ENCODE measurements at places on chromosomes 2 and 18.

- no peak for DNase-seq
These were observed 295.8 kb downstream of the SP3 start for GRCh38 chr2:173669271-173669853.

GRCh38 chr2:10494351-10495066, 46.4 kb upstream of the ODC1 start:
- DNase-seq, result no peak

GRCh38 chr2:237217995-237218616, 132.4 kb downstream of the COPS8 start:
- DNase-seq, result no peak

GRCh38 chr18:3329471-3329870, 67.5 kb downstream of the MYL12B start:
- DNase-seq, result no peak

GRCh38 chr2:8750221-8750620, 68.4 kb downstream of the ID2 start:
- DNase-seq, result no peak

DNA sequence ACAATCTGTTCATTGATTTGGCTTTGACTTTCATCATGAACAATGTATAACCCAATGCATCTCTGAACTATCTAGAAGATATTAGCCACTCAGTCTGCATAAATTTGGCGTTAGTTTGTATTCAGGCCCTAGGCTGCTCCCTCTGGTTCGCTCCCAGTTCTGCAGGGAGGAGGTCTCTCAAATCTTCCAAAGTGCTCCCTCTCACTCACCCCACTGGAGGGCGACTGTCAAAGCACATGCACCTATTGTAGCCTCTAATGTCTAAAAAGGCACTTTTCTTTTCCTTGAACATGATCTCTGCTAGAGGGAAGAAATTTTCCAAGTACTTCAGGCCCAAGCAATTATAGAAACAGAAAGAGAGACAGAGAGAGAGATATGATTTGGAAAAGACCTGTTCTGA, 291.5 kb downstream of the TDRD15 start:
- DNase-seq, result no peak

DNA sequence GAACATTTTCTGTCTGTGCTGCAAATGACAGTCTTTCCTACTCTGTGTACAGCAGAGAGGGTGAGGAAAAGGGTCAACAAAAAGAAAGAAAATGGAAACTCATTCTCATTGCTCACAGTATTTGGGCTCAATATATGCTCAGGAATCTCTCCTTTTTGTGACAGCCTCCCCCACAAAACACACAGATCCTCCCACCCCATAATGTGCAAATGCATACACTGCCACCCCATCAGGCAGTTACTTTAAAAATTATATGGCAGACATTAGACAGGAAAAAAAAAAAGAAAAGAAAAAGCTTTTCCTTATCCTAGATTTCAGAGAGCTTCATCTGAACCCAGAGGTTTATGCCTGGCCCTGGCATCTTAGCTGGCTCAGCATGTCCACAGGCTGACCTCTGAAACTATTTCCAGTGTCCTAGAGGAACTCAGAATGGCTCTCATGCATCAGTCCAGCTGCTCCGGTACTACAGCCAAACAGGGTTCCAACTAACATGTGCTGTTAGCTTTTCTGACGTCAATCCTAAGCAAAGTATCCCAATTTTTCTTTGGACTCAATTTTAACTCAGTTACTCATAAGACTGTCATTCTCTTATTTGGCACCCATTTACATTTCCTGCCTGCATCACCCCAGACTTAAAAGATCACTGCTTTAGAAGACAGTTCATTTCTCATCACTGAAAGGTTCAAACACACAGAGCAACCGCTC, 105.9 kb downstream of the RBMS1 start:
- no peak for DNase-seq

- no peak for DNase-seq
These were observed 1.7 kb downstream of the EML4 start for GRCh38 chr2:42170619-42171395.

DNA sequence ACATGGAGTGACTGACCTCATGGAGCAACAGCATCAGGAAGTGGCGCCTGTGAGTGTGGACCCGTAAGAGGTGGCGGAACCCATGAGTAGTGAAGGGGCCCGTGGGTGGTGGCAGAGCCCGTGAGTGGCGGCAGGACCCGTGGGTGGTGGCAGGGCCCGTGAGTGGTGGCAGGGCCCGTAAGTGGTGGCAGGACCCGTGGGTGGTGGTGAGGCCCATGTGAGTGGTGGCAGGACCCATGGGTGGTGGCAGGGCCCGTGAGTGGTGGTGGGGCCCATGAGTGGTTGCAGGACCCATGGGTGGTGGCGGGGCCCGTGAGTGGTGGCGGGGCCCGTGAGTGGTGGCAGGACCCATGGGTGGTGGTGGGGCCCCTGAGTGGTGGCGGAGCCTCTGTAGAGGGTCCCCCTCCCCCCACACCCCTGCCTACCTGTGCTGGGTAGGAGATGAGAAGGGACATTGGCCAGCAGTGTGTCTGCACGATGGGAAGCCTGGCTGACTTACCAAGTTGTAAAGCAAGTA, 407.7 kb upstream of the SALL3 start:
- DNase-seq, result no peak

GRCh38 chr2:155054712-155055111, 356.2 kb downstream of the KCNJ3 start:
- DNase-seq, result no peak

DNA sequence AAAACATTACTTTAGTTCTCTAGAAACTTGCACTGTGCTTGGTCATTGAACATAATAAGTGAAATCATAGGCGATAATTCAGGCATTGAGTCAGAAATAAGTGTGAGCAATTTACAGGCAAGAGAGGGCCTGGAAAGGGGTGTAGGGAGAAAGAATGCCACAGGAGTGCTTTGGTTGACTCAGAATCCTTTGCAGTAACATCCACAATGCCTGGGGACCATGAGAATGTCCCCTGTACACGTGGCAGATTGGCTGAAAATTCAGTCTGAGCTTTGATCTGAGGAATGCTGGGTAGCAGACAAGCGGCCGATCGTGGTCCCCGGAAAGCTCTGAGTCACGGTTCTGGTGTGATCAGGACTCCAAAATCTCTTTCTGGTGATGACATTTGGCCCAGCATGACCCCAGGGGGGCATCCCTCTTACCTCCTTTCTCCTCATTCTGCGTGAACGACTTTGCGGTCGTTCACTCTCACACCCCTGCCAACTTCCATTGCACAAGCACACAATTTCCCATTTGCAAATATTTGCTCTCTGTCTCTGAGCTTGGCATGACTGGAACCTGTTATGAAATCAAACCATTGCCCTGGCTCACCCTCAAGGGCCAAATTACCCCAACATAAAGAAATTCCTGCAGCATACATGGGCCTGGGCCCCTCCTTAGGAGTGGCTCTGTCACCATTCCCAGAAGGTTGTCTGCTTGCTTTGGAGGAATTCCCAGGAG, 305.0 kb upstream of the EPAS1 start:
- DNase-seq, result no peak

DNA sequence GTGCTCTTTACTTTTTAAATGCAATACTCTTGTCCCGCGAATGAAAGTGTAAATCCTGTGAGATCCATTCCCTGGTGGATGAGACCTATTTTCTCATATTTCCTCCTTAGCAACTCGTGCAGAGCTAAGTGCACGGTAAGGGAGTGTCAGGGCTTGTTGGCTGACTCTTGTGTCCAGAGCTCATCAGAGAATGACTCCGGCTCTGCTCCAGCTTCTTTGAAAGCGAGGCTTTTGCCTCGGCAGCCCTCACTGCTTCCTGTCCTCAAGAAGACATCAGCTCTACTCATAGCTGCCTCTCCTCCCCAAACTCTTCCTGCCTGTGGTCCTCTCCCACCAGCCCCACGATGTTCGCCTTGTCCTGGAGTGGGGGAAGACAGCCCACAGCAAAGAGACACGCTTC, 70.7 kb downstream of the LIPG start:
- DNase-seq, result no peak

DNA sequence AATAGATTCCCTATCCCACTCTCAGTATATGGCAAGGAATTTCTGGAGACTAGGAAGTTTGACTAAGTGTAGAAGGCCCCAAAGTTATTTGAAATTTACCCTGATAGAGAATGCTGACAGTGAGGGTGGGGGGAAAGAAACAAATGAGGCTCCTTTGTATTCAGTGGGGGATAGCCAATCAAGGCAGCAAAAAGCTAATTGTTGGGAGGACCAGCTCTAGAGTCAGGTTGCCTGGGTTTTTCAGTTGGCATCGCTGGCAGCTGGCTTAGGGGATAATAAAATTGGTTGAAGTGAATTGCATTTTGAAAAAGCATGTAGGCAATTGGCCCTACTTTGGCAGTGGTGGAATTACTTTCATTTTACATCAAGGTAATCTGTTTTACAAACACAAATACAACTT, 79.4 kb upstream of the STAM2 start:
- no peak for DNase-seq

DNA sequence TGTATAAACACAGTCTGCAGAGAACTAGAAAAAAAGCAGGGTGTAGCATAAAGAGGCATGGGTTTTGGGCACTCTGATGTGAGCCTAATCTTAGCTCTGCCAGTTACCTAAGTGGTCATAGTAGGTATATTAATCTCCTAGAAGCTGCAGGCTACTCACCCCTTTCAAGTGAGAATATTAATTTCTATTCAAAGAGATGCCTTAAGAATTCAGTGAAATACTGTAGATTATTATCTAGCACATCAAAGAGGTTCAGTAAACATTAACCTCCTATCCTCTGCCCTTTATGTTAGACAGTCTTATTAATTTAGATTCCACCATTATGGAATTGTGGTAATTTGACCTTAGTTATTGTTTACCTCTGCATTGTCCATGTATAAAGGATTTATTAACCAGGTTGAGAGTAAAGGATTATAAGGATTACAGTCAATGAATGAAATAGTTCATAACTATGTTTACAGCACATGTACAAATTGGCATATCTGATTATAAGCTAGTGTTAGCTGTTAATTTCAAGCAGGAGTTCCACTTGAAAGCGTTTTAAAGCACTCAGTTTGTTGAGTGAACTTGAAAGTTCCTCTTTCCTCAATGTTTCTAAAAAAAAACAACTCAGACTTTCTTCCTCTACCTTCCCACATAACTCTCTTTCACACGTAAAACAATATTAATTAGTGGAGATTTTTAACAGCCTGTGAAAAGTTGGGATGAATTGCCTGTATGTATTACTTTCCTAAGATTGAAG, 150.6 kb upstream of the EPC2 start:
- no peak for DNase-seq

- no peak for DNase-seq
These were observed 73.3 kb upstream of the NFATC1 start for GRCh38 chr18:79322441-79322840.

DNA sequence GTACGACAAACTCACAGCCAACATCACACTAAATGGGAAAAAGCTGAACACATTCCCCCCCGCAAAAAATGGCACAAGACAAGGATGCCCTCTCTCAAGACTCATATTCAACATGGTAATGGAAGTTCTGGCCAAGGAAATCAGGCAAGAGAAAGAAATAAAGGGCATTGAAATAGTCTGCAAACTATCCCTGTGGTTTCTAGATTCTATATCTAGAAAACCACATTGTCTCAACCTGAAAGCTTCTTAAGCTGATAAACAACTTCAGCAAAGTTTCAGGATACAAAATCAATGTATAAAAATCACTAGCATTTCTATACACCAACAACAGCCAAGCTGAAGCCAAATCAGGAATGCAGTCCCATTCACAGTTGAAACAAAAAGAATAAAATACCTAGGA, 294.6 kb upstream of the CYP26B1 start:
- no peak for DNase-seq

DNA sequence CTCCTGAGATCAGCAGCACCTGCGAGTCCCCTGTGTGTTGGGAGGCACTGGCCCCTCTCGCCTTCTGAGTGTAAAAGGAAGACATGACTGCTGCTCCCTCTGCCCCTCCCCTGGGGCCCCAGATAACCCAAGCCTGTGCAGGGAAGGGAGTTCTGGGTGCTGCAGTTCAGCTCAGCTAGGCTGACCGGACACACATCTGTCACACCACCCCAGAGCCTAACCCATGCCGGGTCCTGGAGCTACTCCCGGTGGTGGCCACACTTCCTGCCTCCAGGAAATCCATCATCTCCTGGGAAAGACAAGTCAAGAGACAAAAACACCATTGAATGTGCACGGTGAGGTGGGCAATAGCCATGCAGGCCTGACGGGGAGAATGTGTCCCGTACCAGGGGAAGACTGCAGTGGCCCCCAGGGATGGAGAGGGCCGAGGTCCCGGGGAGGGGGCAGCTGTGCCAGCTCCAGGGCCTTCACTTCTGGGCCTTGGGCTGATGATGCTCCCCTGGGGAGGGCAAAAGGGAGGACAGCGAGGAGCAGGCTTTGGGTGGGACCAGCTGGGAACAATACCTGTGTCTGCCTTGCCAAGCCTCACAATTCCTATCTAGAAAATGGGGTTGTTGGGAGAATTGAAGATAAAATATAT, 210.6 kb downstream of the TFCP2L1 start:
- DNase-seq, result no peak

DNA sequence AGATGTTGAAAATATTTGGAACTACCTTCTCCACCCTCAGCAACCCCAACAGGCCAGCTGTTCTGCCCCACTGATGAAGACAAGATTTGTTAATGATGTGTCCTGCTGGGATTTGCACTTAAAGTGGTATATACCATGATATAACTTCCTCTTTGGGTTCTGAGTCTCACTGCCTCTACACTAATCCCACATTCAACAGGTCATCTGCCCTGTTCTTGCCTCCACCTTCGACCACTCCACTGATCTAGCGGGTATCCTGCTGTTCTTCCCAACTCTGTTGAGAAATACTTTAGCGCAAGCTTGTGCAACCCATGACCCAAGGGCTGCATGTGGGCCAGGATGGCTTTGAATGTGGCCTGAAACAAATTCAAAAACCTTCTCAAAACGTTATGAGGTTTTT, 72.7 kb downstream of the LRP1B start:
- no peak for DNase-seq

DNA sequence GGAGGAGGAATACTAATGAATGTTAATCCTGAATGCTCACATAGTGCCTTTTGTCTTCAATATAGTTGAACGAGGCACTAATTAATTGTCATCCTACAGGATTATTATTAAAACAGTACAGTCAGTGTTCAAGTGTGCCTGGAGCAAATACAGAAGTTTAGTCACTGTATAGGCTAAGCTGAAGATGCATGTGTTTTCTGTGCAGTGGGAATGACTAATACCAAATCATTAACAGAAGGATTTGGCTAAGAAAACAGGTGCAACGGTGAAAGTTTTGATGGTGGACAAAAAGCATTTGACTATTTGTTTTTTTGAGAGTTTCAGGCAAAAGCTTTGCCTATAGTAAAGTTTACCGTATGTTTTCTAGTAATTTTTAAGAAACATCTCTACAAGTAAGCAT, 62.8 kb downstream of the DCC start:
- no peak for DNase-seq

- no peak for DNase-seq
These were observed 160.6 kb downstream of the DTNA start for GRCh38 chr18:34870555-34871310.

- no peak for DNase-seq
These were observed 7.0 kb downstream of the GPR45 start for GRCh38 chr2:105248316-105249070.
